Cardiac muscle cell (in vitro differentiated cells and primary cell): ENCODE measurements at places on chromosomes 5 and 9. TPM values are rescaled to one million over a fixed set of nuclear protein-coding genes. Genes with fewer than 3 reads are reported as not detected.

The CDX1 gene
- 0.62 TPM in 1 of 2 replicates, not detected in the other for polyA plus RNA-seq

- DNase-seq = no peak
Observed at GRCh38 chr9:112997236-112997941, 14.6 kb downstream of the ZNF883 start.

The SHB gene
- 28.2 and 32.4 TPM in 2 replicates for polyA plus RNA-seq

The ARSB gene
- polyA plus RNA-seq = 13.7 and 16.0 TPM in 2 replicates

- no peak for DNase-seq
Observed at GRCh38 chr5:111639912-111640311, 117.1 kb downstream of the NREP start.

- no peak for DNase-seq
Observed at GRCh38 chr9:107710953-107711352, 221.4 kb upstream of the KLF4 start.

DNA sequence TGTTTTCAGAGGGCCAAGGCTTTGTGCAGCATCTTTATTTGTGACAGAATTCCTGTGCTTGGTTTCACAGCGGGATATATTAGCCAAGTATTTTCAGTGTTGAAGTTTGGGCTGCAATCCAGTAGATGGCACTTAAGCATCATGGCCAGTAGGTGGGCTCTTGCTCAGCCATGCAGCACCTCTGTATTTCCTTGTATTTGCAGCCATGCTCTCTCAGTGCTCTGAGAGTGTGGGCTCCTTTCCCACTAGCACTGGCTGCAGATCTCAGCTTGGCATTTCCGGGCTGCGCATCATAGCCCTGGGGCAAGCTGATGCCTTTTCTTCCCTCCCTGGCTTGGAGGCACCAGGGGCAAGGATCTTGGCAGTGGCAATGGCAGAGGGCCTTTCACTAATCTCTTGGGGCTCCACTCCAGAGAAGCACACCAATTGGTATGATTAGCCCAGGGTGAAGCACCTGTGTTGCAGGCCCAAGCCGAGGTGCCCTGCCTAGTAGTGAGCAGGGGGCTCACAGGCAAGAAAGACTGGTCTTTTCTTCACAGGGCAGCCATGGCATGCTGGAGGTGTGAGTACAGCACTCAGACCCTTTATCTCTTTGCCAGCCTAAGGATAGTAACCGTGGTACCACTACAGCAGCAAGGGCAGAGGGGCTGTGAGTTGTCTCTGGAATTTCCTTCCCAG is 48.3 kb downstream of the SLCO6A1 start:
- DNase-seq = no peak
